Urinary bladder (tissue), 4 donors: ENCODE measurements at places on chromosomes 1 and 21. TPM values are rescaled to one million over a fixed set of nuclear protein-coding genes. Genes with fewer than 3 reads are reported as not detected.

The LAX1 gene
- 0.42 TPM for total RNA-seq

The AMY1B gene
- not detected for total RNA-seq

The ZSWIM5 gene
- total RNA-seq = 2.4 TPM

The ANGEL2 gene
- total RNA-seq = 104 TPM

The FBLIM1 gene
- total RNA-seq = 28.8 TPM

The CELA3A gene
- total RNA-seq = not detected

The RER1 gene
- total RNA-seq = 48.1 TPM

The LRRC38 gene
- 0.53 TPM for total RNA-seq

The NPHS2 gene
- total RNA-seq = not detected

The RABGAP1L gene
- 102 TPM for total RNA-seq

The S100A13 gene
- total RNA-seq = 35.6 TPM

The RHBG gene
- total RNA-seq = not detected

The KMO gene
- total RNA-seq = 0.37 TPM

The SPTA1 gene
- 3.9 TPM for total RNA-seq
